Endothelial cell (in vitro differentiated cells): ENCODE measurements at places on chromosomes 13 and 19. TPM values are rescaled to one million over a fixed set of nuclear protein-coding genes. Genes with fewer than 3 reads are reported as not detected.

DNA sequence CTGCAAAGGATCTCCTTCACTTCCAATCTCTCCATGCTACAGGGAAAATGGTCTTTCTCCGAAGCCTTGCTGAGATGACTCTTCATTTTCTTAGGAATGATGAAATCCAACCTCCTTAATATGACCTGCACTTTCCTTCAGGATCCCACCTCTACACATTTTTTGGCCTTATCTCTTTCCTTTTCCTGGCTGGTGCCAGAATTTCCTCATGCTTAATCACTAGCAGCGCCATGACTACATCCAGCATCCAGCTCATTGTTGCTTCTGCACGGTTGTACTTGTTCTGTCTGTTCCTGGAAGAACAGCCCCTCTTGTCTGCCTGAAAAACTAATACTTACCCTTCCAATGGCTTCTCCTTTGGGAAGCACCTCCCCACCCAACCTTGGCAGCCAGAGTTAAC is 68.4 kb downstream of the TEX26 start:
- H3K4me1 ChIP-seq, result peaks cover 8% of the 10 kb centered on the region
- no peak overlapping the region for H3K27ac ChIP-seq
- H3K4me3 ChIP-seq, result no peak overlapping the region
- no peaks in the 10 kb centered on the region for H3K27me3 ChIP-seq

- H3K4me1 ChIP-seq, result peaks cover 6% of the 10 kb centered on the region
- H3K4me3 ChIP-seq, result no peak overlapping the region
- no peak for DNase-seq
- H3K27me3 ChIP-seq, result no peaks in the 10 kb centered on the region
Measured at GRCh38 chr13:43478902-43479301, 307.9 kb downstream of the ENOX1 start.

- peak overlapping the region; percentile 98 for H3K4me3 ChIP-seq
- peaks cover 4% of the 10 kb centered on the region for H3K27me3 ChIP-seq
- peaks cover 30% of the 10 kb centered on the region for H3K4me1 ChIP-seq
- peak overlapping the region; percentile 99 for H3K27ac ChIP-seq
- peak; percentile 68 for DNase-seq
Measured at GRCh38 chr19:49676136-49676783, 811 bp upstream of the PRMT1 start.

- peaks cover 34% of the 10 kb centered on the region for H3K4me1 ChIP-seq
- H3K27me3 ChIP-seq, result peaks cover 10% of the 10 kb centered on the region
- DNase-seq, result no peak
Measured at GRCh38 chr19:39127812-39128515, 2.4 kb downstream of the PAK4 start.

DNA sequence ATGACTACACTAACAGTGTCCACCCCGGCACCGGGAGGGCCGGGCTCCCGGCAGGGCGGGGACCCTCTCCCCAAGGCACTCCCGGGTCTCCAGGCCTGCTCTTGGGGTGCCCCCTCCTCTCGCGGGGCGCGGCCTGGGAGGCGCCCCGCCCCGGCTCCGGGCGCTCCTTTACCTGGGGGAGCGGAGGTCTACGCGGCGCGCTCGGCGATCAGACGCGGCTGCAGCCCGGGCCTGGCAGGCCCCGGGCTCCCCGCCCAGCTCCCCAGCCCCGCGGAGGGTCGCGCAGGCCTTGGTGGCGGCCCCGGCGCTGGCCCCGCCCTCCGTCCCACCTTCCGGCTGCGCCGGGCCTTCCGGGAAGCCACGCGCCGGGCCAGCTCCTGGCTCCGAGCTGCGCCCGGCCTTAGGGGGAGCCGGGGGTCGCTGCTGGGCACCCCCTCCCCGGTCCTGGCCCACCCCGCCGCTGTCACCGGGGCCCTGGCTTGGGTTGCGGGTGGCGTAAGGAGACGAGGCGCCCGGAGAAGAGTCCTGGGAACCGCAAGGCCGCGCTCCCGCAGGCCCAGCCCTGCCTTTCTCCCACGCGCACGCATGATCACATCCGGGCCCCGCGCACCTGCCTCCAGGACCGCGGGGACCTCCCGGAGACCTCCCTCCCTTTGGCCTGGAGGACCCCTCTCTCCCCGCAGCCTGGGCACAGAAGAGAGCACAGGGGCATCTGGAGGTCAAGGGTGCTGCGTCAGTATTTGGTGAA is at the start of gene C19orf12:
C19orf12 (minus strand) TSS at position 309 of the 748 bp plus-strand sequence. CDS start 6,848 bp downstream, outside the sequence.
- H3K4me3 ChIP-seq, result peak within 1 kb of the TSS; percentile 85
- H3K27me3 ChIP-seq, result peaks cover 8% of the 10 kb centered on the region
- H3K4me1 ChIP-seq, result peaks cover 18% of the 10 kb centered on the region
- peak within 1 kb of the TSS; percentile 24 for H3K27ac ChIP-seq

- no peak overlapping the region for H3K4me3 ChIP-seq
- H3K4me1 ChIP-seq, result peaks cover 18% of the 10 kb centered on the region
- H3K36me3 ChIP-seq, result no peaks in the 10 kb centered on the region
- H3K27me3 ChIP-seq, result no peaks in the 10 kb centered on the region
- no peak overlapping the region for H3K27ac ChIP-seq
Measured at GRCh38 chr19:3140667-3141038, 4.8 kb downstream of the GNA15 start.

DNA sequence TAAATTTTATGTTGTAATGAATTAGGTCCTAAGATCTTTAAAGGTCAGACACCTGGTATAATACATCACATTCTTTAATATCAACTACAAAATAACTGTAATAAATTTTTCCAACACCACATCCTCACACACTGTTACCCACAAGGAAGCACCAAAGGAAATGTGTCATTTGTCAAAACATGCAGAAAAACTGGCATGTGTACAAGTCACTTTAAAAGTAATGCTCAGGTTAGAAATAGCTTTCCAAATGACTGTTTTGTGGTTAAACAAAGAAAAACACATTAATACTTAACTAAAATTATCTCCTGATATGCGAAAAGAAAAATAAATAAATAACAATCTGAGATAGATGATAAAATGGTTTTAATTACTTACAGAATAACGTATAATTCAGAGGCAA is 74.7 kb downstream of the MZT1 start:
- H3K4me1 ChIP-seq, result no peaks in the 10 kb centered on the region
- no peaks in the 10 kb centered on the region for H3K36me3 ChIP-seq
- H3K27ac ChIP-seq, result no peak overlapping the region
- no peak for DNase-seq
- peaks cover 3% of the 10 kb centered on the region for H3K27me3 ChIP-seq
- H3K4me3 ChIP-seq, result no peak overlapping the region

Gene RNU6-9
- total RNA-seq, result not detected

Gene GNG8
- total RNA-seq, result not detected

Gene RGS9BP
- total RNA-seq, result not detected

Gene EMP3
- 10.0 TPM for total RNA-seq
